ENCODE measurements at places on chromosomes 12 and 14.

GRCh38 chr12:94183708-94184379 is 35.5 kb downstream of the PLXNC1 start:
- DNase-seq = no peak

GRCh38 chr12:7016958-7017571 is 1.2 kb downstream of the LPCAT3 start:
- DNase-seq = no peak

DNA sequence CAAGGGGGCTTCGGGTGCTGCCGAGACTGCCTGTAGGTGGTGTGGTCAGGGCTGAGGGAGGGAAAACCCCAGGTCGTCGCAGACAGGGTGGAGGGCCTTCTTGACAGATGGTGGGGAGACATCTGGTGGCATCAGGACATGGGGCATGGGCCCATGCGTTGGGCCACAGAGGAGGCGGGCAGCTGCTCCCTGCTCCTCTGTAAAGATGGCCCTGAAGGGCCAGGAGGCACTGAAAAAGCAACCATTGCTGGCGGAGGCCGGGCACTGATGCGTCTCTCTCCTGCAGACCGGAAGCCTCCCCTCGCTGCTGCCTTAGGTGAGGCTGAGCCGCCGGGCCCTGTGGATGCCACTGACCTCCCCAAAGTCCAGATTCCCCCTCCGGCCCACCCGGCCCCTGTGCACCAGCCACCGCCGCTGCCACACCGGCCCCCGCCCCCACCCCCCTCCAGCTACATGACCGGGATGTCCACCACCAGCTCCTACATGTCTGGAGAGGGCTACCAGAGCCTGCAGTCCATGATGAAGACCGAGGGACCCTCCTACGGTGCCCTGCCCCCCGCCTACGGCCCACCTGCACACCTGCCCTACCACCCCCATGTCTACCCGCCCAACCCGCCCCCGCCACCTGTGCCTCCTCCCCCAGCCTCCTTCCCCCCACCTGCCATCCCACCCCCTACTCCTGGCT is 28.8 kb downstream of the CCNK start:
- DNase-seq = no peak

GRCh38 chr14:24232121-24232644 is at the start of gene NEDD8:
Gene NEDD8 (minus strand): TSS chr14:24232367. CDS start chr14:24232267, 100 bp downstream.
- DNase-seq = peak; percentile 99

DNA sequence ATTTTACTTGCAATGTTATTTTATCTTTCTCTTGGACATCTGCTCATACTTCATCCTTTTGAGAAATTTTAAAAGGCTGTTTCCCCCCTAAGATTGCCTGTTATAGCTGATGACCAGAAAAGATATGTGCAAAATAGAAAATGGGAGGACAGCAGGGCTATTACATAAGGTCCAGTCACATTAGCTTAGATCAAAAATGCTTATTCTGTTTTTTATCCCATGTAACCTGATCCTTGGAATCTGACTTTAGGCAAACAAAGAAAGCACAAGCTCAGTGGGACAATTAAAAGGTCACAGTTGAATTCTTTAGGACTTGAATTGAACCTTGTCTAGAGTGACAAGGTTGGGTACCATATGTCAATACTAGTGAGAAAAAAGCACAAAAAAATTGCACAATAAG is 65.1 kb upstream of the TRHDE start:
- DNase-seq = peak; percentile 10

- no peak for DNase-seq
Observed at GRCh38 chr12:52314511-52314910, 6.7 kb downstream of the KRT83 start.

DNA sequence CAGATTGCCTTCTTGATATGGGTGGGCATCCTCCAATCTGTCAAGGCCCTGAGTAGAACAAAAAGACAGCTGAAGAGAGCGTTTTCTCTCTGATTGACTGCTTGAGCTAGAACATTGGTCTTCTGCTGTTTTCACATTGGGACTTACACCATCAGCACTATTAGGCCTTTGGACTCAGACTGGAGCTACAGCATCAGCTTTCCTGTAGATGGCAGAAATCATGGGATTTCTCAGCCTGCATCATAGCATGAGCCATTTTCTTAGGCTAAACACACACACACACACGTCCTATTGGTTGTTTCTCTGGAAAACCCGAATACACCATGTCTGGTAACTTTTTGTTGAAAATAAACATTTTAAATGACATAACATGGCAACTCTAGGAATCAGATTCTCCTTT is 15.8 kb upstream of the PPM1A start:
- DNase-seq = no peak

DNA sequence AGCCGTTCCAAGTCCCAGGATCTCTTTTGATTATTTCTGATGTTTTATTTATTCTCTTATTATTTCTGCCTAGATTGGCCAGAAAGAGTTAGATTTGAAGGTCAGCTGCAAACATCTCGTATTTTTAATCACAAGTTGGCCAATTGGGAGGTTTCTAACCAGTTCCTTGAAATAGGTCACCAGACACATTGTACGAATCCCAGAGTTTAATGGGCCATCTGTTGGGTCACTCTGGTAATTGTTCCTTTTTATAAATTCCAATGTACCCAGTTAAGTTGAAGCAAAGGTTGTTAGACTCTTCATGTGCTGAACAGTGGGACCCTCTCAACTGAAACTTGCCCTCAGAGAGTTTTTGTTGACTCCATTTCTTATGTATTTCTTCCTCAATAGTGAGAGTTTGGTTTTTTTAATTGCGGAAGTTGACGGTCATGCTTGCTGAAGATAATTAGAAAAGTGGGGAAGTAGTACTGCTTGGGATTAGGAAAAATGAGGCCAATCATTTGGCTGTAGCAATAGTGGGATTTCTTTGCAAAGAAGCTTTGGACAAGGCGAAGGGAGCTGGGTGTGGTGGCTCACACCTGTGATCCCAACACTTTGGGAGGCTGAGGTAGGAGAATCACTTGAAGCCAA is 382.7 kb upstream of the RGS6 start:
- DNase-seq = peak; percentile 20

DNA sequence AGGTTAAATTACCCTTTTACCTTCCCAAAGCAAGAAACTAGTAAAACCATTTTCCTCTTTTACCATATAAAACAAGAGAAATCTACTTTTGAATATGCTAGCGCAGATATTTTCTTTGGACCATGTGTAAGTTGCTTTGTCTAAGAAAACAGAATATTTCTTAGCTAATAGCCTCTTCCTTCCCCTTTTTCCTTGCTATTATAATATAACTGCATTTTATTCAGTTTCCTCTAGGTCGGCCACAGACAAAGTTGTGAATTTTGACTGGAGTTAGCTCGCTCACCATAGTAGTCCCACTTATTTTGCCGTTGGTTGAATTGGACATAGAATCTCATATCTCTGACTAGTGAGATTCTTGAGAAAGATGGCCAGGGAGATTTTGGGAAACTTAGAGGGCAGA is 115.6 kb downstream of the PLEKHA5 start:
- no peak for DNase-seq

DNA sequence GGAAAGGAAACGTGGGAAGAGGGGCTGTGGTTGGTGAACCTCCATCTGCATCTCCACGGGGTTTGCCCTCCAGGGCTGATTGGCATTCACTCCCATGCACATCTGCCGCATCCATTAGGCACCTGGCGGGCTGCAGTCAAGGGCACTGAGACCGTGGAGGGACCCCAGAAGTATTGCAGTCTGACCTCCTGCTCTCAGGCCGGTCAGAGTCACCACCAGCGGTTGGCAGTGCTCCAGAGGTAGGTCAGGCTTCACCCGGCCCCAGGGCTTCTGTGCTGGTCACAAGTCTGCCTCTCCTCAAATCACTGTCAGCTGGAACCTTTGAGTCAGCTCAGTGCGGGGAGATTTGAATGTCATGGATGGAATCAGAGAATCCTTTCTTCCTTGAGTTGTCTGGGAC is 132.3 kb downstream of the PAPOLA start:
- no peak for DNase-seq

GRCh38 chr12:2605301-2605700 is 189.5 kb upstream of the FKBP4 start:
- no peak for DNase-seq

DNA sequence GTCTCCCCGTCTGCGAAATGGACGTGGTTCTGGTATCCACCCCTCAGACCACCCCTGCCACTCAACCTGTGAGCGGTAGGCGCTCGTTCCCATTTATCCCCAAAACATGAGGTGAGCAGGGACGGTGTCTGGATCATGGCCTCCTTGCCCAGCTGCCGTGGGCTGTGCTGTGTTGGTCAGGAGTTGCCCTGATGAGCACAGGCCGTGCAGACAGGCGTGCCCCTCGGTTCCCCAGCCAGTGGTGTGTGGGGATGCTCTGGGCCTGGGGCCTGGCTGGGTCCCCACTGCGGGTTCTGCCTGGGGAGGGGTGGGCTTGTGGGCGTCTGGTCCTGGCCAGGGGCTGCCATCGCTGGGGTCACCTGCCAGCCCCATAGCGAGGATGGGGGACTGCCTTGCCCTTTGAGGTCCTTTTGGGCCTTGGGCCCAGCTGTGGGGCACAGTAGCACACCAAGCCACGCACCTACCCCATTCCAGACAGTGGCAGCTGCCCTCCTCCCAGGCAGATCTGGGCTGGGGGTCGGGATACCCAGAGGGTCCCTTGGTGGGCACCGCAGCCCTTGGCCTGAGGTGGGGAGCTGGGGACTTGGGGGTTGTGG is 11.3 kb upstream of the PUS1 start:
- no peak for DNase-seq

- no peak for DNase-seq
Observed at GRCh38 chr12:131390412-131391334, 320.2 kb upstream of the SFSWAP start.
